ENCODE measurements at places on chromosomes 11 and 22.

- DNase-seq = no peak
Measured at GRCh38 chr22:50581031-50581949, 1.4 kb downstream of the CHKB start.

DNA sequence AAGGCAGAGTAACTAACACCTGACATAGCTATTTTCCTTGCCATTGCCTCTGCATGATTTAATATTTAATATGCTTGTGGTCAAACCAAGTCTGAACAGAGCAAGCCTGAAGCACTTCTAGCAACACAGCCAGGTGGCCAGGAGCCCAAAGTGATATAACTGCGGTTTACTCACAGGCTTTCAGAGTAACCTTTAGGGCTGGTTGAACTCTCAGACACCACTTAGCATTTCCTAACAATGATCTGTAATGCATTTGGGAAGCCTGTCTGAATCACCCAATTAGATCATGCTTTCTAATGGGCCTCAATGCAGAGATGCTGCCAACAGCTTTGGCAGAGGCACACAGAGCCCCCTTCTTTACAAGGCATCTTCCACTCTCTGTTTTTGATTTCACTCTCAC is 96.1 kb downstream of the FDX1 start:
- DNase-seq = no peak

DNA sequence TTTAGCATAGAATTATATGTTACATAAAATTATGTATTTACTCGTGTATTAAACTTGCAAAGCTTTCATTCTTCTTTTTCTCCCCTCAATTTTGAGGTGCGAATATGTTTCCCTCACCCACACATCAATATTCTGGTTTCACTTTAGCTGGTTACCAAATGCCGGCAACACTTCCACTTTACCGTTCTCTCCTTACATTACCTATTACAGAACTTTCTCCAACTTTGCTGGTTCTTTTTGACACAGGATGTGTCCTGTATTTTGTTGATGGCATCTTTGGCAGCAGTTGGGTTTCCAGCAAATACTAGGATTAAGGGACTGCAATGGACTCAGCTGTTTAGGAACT is 84.9 kb downstream of the PRR5L start:
- DNase-seq = no peak

- DNase-seq = no peak
Measured at GRCh38 chr11:116771935-116772334, 852 bp downstream of the BUD13 start.

- no peak for DNase-seq
Measured at GRCh38 chr11:78025378-78025777, 2.3 kb upstream of the KCTD14 start.

DNA sequence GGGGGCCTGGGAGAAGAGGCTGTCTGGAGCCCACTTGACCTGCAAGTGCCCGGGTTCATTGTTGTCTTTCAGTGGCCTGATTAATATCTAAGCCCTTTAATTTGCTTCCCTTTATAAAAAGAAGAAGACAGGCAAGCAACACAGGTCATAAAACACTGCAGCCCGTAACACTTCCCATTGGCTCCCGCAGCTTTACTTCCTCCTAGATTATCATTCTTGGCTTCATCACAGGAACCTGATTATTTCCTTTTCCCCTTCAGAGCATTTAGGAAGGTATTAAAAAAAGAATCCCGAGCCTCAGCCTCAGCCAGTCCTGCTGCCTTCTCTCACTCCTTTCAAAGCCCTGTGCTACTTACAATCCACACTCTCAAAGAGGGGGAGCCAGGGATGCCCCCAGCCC is 183.2 kb downstream of the GRIK4 start:
- no peak for DNase-seq

- DNase-seq = no peak
Measured at GRCh38 chr22:40345815-40346184, 500 bp upstream of the ADSL start.

- DNase-seq = no peak
Measured at GRCh38 chr11:34427186-34427805, 11.4 kb upstream of the CAT start.

DNA sequence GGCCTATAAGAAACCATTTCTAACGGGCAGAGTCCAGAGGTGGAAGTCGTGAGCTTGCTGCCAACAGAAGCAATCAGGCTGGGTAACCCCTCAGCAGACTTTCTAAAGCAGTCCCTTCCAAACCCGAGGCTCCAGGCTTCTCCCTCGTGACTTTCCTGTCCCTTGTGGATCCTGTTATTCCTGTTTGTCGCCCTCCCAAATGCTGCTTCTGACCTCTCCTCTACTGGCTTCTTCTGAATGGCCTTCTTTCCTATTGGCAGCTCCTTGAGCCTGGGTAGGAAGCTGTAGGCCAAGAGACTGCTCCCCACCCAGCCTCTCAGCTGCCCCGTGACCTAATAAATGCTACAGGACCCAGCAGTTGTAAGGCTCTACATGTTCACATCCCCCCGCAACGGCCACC is 35.0 kb downstream of the MAFF start:
- no peak for DNase-seq

DNA sequence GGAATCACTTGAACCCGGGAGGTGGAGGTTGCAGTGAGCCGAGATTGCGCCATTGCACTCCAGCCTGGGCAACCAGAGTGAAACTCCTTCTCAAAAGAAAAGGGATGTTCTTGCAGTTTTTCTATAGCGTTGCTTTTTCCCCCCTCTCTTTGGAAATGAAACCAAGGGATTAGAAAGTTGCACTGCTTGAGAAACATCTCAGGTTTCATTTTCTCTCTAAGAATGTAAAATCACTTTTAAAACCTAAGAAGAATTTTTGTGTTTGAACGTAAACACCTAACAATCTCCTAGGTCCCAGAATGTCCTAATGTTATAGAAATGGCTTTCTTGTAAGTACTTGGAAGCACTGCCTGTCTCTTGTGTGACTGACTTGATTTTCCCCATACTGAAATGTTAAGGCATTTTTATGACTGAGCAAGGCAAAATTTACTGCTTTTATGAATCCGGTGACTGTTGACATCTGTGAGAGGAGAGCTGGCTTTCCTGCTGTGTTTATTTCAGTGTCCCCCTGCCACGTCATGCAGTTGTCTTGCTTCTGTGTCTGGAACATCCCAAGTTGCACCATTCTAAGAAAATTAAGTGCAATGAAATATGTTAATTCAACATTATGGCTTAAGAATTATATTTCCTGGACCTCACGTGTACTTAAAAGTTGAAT is 37.7 kb downstream of the NF2 start:
- no peak for DNase-seq

GRCh38 chr11:108944471-108945178 is 279.8 kb downstream of the DDX10 start:
- no peak for DNase-seq

DNA sequence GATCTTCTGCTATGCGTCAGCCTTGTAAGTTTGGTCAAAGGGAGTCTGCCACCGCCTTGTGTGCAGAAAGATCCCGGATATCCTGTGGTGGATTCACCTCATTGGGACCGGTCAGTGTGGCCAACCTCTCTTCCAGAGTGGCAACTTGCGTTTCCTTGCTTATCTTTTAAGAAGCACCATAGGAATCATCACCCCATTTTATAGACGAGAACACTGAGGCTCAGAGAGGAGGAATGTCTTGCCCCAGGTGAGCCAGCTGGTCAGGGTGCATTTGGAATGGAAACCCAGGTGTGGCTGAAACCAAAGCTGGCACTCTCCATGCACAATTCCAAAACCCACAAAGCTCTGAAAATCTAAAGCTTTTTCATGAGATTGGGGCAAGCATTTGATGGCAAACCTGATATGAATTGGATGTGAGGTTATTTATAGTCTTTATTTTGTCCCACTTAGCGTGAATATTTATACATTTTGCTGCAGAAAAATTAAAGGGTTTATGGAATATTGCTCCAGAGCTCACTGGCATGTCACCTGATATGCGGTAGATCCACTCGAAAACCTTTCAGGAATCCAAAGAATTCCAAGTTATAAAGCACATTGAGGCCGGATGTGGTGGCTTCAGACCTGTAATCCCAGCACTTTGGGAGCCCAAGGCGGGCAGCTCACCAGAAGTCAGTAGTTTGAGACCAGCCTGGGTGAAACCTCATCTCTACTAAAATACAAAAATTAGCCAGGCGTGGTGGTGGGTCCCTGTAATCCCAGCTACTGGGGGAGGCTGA is 12.1 kb upstream of the EIF3D start:
- no peak for DNase-seq

- no peak for DNase-seq
Measured at GRCh38 chr11:66268952-66269905, 790 bp downstream of the RAB1B start.

DNA sequence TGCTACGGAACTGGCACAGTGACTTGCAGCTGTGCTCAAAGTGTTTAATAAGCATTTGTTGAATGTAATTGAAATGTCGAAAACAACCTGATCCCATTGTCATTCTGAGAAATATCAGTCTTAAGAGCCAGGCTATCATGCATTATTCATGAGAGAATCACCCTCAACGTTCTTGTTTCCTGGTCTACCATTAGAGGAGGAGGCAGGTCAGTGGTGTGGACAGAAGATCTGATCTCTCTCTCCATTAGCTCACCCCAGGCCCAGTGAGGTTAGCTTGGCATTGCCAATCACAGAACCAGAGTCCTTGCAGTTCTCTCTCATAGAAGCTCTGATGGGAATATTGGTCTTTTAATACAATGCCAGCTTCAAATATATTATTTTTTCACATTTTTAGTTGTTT is 121.1 kb upstream of the SPON1 start:
- DNase-seq = no peak

DNA sequence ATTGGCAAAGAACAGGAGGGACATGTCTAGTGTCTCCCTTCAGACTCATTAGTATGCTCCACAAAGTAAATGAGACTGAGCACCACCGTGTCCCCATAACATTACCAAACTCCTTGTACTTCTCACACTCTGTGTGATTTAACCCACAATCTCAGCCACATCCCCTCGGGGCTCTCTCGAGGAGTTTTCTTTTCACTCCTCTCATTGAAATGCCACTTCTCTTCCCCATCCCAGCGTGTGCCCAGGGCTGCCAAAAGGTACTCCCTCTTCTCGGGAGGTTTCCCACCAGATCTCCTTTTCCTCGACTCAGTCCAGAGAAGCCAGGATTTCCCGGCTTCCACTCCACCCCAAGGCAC is 1.1 kb downstream of the RBFOX2 start:
- no peak for DNase-seq

DNA sequence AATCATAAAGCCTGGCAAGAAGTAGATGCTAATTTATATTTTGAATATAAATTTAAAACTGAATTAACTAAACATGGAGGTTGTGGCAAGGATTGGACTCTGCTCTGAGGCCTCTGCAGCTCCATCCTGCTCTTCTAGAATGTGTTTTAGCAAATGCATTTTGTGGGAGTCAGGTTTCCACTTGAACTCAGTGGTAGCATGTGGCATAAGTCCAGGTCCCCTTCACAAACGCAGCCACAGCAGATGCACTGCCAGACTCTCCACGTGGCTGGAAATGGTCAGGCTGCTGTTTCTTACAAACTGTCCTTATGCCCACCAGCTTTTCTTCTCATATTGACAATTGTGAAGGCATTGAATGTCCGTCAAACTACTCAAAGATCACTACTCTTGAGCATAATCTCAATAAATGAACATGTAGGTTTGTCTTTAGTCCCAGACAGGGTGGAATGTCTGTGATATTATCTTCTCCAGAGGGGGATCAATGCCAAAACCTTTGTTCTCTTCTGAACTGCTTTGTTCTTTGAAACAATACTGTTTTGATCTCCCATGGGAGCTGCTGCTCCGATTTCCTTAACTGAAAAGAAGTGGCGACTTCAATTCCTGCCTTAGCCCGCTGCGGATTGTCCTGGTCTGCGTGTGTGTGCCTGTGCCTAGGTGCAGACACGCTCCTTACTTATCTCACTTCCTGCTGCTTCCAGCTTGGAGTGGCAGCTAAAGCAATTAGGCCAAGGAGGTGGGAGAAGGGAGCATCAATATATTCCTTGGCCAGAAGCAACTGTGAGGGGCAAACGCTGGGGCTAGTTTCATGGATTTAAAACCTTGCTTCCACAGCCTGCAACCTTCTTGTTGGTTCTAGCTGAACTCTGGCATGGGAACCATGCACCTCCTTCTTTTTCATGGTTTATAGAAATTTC is 24.2 kb downstream of the EIF4G2 start:
- DNase-seq = no peak

DNA sequence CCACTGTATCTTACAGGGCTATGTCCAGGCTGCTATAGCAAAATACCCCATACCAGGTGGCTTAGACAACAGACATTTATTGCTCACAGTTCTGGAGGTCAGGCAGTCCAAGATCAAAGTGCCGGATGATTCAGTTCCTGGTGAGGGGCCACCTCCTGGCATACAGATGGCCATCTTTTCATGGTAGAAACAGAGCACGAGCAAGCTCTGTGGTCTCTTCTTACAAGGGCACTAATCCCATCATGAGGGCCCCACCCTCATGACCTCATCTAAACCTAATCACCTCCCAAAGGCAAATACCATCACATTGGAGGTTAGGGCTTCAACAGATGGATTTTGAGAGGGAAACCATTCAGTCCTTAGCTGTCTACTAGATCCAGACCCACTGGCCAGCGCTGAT is 117.4 kb upstream of the NECTIN1 start:
- DNase-seq = no peak

DNA sequence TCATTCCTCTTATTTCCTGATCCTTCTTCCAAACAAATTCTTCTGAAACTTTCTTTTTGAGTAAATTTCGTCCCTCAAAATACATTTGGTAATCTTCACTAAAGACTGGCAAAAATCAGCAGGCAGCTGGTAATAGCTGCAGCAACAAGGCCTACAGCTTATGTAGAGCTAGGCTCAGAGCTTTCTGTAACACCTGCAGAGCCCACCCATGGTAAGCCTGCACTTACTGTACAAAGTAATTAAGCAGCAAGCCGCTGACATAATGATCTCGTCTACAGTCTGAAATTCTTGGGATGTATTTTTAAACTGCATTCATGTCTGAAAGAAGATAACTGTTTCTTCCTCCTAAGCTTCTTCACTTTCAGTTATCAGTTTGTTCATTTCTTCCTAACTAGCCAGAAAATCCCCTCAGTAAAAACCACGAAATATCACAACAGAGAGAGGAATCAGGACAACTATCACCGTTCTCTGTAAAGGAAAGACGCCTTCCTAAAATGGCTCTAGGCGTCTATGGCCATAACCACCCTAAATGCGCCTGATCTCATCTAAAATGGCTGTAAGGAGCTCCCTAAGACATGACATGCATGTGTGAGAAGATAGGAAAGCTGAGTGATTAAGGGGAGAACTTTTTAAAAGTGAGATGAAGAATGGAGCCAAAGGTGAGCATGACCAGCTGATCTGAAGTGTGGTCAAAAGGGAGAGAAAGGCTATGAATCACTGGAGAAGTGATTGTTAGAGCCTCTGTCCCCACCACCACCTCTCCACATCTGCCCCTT is 56.2 kb downstream of the DENND5A start:
- DNase-seq = no peak
